ENCODE measurements at places on chromosomes 7 and 10.

DNA sequence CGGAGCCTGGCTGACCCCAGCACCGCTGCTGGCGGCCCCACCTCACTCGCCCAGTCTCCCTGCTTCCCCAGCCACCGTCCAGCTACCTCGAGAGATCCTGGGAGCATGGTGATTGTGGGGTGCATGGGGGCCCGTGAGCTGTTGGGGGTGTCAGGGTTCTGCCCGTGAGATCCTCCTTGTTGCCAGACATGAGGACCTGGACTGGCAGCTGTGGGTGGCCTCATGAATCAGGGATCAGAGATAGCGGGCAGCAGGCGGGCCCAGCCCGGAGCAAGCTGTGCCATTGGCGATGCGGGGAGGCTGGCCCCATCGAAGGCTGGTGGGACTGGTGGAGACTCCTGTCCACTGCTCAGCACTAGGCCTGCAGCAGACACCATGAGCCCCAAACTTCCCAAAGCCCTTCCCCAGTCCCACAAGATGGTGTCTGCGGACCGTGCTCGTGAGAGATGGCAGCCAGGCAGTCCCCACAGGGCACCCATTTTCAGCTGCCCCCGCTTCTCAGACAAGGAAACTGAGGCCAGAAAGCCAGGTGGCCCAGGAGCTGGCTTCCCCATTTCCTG lies 75.6 kb downstream of the LHPP start:
- no peaks in the 10 kb centered on the region for H3K4me1 ChIP-seq
- no peak for DNase-seq
- no peaks in the 10 kb centered on the region for H3K36me3 ChIP-seq
- no peak overlapping the region for H3K4me3 ChIP-seq

DNA sequence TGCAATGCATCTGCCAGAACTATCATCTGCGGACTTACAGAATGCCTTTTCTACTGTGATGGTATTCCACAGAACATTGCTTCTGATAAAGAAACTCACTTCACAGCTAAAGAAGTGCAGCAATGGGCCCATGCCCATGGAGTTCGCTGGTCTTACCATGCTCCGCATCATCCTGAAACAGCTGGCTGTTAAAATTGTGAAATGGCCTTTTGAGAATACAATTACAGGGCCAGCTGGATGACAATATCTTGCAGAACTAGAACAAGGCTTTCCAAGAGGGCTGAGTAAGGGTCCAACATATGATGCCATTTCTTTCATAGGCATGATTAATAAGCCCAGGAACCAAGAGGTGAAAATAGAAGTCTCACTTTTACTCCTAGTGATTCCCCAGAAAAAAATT lies 104.1 kb upstream of the ADCY1 start:
- no peaks in the 10 kb centered on the region for H3K4me1 ChIP-seq
- no peak for DNase-seq
- H3K36me3 ChIP-seq = no peaks in the 10 kb centered on the region
- peaks cover 6% of the 10 kb centered on the region for H3K27me3 ChIP-seq
- H3K27ac ChIP-seq = no peak overlapping the region

- no peak overlapping the region for H3K27ac ChIP-seq
- H3K27me3 ChIP-seq = peaks cover 26% of the 10 kb centered on the region
- DNase-seq = no peak
- no peaks in the 10 kb centered on the region for H3K36me3 ChIP-seq
- no peak overlapping the region for H3K4me3 ChIP-seq
Observed at GRCh38 chr10:125709553-125710474, 9.7 kb upstream of the EDRF1 start.

DNA sequence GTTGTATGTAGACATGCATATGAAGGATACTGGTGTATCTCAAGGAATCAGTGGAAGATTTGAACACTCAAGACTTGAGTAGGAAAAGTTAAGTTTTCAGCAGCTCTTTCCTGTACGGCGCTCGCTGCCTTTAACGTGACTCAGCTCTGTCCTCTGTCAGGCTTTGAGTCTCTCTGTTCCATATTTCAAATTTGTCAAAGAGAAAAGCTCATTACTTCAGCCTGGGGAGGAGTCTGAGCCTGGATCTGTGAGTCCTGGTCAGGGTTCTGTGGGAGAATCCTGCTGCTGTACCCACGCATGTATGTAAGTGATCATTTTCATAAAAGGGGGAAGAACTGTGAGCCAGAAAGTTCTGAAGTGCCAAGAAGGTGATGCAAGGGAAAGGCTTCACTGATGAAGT lies 13.8 kb upstream of the MPP7 start:
- H3K27me3 ChIP-seq = no peaks in the 10 kb centered on the region
- no peak overlapping the region for H3K4me3 ChIP-seq
- no peaks in the 10 kb centered on the region for H3K4me1 ChIP-seq
- no peak for DNase-seq
- H3K36me3 ChIP-seq = no peaks in the 10 kb centered on the region

DNA sequence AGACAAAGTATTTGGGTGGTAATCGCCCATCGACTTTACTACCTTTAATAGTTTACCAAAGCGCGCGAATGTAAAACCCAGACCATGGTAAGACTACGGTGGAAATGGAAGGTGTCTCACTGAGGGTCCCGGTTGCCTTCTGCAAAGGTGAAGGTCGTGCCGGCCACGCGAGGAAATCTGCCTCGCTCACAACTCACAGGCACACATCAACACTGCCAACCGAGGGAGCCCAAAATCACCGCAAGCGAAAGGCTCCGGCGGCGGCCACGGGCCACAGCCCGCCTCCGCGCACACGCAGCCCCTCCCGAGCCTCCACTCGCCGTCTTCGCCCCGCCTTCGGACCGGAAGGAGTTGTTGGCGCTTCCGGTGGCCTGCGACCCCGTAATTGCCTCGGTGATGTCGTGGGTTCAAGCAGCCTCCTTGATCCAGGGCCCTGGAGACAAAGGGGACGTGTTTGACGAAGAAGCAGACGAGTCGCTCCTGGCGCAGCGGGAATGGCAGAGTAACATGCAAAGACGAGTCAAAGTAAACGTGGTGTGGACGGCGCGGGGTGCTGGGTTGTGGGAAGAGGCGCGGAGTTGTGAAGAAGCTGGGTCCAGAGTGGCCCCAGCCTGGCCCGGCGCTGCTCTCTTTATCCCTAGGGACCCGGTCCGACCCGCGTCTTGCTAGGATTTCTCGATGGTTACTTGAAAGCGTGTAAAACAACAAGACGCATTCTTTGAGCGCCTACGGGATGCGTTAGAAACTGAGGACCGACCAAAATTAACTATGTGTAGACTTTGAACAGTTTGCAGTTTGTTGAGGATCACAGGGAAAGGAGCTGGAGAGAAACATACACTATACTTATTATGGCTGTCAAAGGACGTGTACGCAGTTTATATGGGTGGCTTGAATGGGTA lies at the start of gene YAE1:
Gene YAE1 (plus strand): TSS at position 382 of the 899 bp plus-strand sequence. CDS start 15 bp downstream, at position 397.
- peak within 1 kb of the TSS; percentile 83 for H3K27ac ChIP-seq
- H3K4me1 ChIP-seq = peaks cover 14% of the 10 kb centered on the region
- H3K36me3 ChIP-seq = peaks cover 8% of the 10 kb centered on the region
- H3K4me3 ChIP-seq = peak within 1 kb of the TSS; percentile 94
- peaks cover 1% of the 10 kb centered on the region for H3K27me3 ChIP-seq

DNA sequence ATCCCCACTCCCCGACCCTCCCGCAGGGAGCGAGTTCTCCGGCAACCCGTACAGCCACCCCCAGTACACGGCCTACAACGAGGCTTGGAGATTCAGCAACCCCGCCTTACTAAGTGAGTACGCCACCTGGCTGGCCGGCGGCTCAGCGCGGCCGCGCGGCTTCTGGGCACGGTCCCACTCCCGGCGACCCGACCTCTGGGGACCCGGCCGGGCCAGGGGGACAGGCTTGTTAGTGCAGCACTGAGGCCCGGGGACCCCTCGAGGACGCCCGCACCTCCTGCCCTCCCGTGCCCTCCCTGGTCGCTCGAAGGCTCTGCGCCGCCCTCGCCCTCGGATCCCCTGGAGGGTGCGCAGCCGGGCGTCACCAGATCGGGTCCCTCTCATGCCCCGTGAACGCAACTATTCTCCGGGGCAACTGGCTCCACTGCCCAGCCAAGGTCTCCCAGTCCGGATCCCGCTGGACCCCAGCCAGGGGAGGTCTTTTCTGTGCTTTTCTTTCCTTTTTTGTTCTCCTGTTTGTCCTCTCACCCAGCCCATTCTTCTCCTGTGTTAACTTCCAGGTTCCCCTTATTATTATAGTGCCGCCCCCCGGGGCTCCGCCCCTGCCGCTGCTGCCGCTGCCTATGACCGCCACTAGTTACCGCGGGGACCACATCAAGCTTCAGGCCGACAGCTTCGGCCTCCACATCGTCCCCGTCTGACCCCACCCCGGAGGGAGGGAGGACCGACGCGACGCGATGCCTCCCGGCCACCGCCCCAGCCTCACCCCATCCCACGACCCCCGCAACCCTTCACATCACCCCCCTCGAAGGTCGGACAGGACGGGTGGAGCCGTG lies 81.8 kb downstream of the PAX2 start:
- DNase-seq = peak; percentile 24
- H3K27ac ChIP-seq = no peak overlapping the region
- peaks cover 5% of the 10 kb centered on the region for H3K36me3 ChIP-seq
- peaks cover 86% of the 10 kb centered on the region for H3K27me3 ChIP-seq

GRCh38 chr10:33950206-33950605 lies 615.7 kb upstream of the NRP1 start:
- H3K4me1 ChIP-seq = no peaks in the 10 kb centered on the region
- no peak overlapping the region for H3K27ac ChIP-seq
- no peaks in the 10 kb centered on the region for H3K36me3 ChIP-seq
- DNase-seq = no peak
- H3K27me3 ChIP-seq = no peaks in the 10 kb centered on the region
- no peak overlapping the region for H3K4me3 ChIP-seq

DNA sequence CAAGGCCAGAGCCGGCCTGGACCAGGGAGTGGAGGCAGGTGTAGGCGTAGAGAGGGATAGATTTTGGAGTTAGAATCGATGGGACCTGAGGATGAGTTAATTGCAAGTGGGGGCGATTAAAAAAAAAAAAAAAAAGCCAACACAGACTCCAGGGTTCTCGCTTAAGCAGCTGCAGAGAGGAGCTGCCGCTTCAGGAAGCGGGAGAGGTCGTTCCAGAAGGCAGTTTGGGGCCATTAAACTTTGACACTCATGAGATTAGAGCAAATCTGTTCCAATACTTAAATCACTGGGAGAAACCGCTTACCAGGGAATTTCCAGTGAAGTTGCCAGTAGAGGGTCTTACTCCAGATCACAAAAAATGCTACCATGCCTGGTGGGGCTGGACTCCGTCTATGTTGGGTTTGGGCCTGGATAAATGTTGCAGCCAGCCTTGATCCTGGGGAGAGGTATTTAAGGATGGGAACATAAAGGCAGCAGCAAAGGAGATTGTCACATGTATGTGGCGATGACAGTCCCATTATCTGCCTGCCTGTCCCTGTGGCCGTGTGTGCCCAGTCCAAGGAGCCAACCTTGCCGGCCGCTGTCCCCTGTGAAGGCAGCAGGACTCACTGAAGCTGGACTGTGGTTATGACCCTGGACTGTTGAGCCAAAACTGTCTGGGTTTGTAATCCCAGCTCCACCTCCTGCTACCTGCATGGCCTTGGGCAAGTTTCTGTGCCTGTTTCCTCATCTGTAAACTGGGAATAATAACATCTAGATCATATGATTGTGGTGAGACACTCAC lies 23.9 kb upstream of the GRID1 start:
- H3K27ac ChIP-seq = no peak overlapping the region
- H3K36me3 ChIP-seq = no peaks in the 10 kb centered on the region
- no peak for DNase-seq

DNA sequence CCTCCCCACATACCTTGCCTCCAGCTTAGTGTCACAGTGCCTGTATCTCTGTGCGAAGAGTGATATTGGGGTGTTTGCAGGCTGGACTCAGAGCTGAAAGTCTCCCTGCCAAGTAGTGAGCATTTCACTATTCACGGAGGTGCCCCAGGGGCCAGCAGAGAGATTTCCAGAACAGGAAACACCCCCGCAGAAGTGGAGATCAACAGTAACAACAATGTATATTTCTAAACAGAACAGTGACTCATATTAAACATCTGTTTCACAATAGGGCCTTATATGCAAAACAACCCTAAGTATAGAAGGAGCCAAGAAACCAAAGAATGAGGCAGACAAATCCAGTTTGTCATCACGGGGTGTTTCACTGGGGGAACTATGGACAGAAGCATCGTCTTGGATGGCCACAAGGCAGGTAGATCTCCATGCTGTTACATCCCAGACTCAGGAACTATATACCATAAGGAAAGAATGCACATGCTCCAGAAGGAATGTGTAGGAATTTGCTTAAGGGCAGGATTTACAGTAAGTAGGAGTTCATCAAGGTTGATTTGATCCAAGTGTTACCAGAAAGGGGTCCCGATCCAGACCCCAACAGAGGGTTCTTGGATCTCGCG lies 29.3 kb upstream of the CCL24 start:
- H3K27ac ChIP-seq = peak overlapping the region; percentile 22
- no peak overlapping the region for H3K4me3 ChIP-seq
- H3K27me3 ChIP-seq = no peaks in the 10 kb centered on the region
- peaks cover 13% of the 10 kb centered on the region for H3K4me1 ChIP-seq

DNA sequence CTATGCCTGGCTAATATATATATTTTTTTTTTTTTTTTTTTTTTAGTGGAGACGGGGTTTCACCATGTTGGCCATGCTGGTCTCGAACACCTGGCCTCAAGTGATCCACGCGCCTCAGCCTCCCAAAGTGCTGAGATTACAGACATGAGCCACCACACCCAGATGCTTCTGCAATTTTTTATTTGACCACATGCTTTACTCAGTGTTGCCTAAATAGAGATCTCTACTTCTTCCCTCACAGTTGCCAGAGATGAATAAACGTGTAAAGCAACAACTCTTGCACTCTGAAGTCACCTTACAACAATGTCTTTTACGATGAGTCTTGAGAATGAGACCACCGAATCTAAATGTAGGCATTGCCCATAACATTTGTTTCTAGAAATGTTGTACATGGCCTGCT lies 107.9 kb upstream of the FRMD4A start:
- H3K36me3 ChIP-seq = no peaks in the 10 kb centered on the region
- peaks cover 9% of the 10 kb centered on the region for H3K27me3 ChIP-seq

Measured in activated CD4-positive, alpha-beta memory T cell treated with anti-CD3 and anti-CD28 coated beads, Interleukin-2, amount 10 ng/mL, durations not matched to agents 7 days and 5 days (primary cell).